HFFc6 (cell line): ENCODE measurements at places on chromosomes 16 and 17.
A peak's percentile ranks its signal among the peaks of the same experiment; 100 is the strongest.

DNA sequence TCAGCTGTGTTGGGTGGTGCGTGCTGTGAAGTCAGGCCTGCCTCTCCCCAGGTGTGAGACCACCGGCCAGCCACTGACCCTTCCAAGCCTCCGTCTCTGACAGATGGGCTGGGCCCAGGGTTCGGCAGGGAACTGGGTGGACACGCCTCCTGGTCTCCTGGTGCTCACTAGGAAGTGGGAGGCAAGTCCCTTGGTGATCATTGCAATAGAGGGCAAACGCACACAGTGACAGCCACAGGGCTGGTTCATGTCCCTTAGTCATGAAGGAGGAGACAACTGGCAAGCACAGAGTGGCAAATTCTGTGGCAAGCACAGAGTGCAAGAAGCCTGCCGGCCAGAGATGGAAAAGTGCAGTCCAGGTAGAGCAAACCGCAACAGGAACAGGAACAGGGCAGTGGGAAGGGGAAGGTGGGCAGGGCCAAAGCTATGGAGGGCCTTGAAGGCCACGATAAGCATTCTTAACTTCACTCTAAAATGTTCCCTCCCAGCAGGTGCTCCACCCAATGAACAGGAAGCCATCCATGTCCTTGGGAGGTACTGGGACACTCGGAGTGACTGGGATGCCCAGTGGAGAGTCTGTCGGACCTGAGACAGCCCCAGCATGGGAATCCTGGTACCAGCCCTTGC, 21.9 kb downstream of the USP7 start:
- no peak for DNase-seq
- H3K36me3 ChIP-seq: no peaks in the 10 kb centered on the region
- peaks cover 42% of the 10 kb centered on the region for H3K4me1 ChIP-seq
- no peak overlapping the region for H3K27ac ChIP-seq

GRCh38 chr16:71781741-71782140, 26.9 kb downstream of the AP1G1 start:
- no peaks in the 10 kb centered on the region for H3K27me3 ChIP-seq
- H3K4me3 ChIP-seq: no peak overlapping the region
- peaks cover 6% of the 10 kb centered on the region for H3K36me3 ChIP-seq

DNA sequence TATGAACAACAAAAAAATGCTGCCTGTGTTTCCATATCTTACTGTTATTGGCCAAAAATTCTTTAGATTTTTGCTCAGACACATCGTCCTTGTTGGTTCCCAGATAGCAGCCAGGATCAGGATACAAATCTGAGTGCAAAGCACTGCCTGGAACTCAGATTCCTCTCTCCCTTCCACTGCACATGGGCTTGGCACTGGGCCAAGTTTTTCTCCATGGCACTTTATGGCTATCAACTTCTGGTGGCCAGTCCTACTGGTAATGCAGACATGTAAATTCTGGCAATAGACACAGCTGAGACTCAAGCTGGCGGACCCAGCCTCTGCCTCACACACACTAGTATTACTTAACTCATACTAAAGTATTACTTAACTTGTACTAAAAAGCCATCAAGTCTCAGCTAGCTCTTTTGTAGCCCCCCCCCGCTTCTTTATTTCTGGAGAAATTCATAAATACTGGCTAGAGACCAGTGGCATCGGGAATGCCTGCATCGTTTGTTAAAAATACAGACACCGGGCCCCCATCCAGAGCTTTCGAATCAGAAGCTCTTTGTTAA, 181.2 kb upstream of the COX10 start:
- H3K4me1 ChIP-seq: peaks cover 20% of the 10 kb centered on the region
- DNase-seq: no peak

DNA sequence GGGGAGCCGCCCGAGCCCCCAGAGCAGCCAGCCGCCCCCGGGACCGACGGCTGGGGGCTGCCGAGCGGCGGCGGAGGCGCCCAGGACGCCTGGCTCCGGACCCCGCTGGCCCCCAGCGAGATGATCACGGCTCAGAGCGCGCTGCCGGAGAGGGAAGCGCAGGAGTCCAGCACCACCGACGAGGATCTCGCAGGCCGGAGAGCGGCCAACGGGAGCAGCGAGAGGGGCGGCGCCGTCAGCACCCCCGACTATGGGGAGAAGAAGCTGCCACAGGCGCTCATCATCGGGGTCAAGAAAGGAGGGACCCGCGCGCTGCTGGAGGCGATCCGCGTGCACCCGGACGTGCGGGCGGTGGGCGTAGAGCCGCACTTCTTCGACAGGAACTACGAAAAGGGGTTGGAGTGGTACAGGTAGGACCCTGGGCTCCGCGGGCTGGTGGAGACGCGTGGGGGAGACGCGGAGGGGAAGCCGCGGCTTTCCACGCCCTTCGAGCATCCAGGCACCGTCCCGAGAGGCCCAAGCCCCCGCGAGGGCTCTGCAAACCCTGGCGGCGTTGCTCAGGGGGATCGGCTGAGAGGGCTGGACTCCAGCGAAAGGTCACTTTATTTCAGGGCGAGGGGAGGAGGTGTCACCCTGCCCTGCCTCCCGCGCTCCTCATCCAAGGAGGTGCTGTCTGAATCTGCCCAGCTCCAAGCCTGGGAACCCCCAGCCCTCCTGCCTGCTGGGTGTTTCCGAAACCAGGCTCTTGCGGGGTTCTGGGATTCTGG, 1.2 kb downstream of the HS3ST4 start:
- no peak for DNase-seq
- H3K27ac ChIP-seq: no peak overlapping the region
- no peaks in the 10 kb centered on the region for H3K4me1 ChIP-seq
- no peaks in the 10 kb centered on the region for H3K36me3 ChIP-seq
- peaks cover 21% of the 10 kb centered on the region for H3K27me3 ChIP-seq

GRCh38 chr16:8330761-8331160, 259.6 kb downstream of the TMEM114 start:
- H3K36me3 ChIP-seq: no peaks in the 10 kb centered on the region
- H3K4me3 ChIP-seq: no peak overlapping the region
- no peaks in the 10 kb centered on the region for H3K27me3 ChIP-seq
- H3K27ac ChIP-seq: no peak overlapping the region
- DNase-seq: no peak
- H3K4me1 ChIP-seq: no peaks in the 10 kb centered on the region

- 0 out of 2 replicates have a peak, but pooled peaks cover 4% of the 10 kb centered on the region for H3K36me3 ChIP-seq
- H3K4me3 ChIP-seq: no peak overlapping the region
- no peaks in the 10 kb centered on the region for H3K4me1 ChIP-seq
- peaks cover 3% of the 10 kb centered on the region; the same call in 1 of the 2 replicates for H3K27me3 ChIP-seq
- DNase-seq: no peak
- no peak overlapping the region for H3K27ac ChIP-seq
Measured at GRCh38 chr16:77435272-77435820, 512 bp upstream of the ADAMTS18 start.

DNA sequence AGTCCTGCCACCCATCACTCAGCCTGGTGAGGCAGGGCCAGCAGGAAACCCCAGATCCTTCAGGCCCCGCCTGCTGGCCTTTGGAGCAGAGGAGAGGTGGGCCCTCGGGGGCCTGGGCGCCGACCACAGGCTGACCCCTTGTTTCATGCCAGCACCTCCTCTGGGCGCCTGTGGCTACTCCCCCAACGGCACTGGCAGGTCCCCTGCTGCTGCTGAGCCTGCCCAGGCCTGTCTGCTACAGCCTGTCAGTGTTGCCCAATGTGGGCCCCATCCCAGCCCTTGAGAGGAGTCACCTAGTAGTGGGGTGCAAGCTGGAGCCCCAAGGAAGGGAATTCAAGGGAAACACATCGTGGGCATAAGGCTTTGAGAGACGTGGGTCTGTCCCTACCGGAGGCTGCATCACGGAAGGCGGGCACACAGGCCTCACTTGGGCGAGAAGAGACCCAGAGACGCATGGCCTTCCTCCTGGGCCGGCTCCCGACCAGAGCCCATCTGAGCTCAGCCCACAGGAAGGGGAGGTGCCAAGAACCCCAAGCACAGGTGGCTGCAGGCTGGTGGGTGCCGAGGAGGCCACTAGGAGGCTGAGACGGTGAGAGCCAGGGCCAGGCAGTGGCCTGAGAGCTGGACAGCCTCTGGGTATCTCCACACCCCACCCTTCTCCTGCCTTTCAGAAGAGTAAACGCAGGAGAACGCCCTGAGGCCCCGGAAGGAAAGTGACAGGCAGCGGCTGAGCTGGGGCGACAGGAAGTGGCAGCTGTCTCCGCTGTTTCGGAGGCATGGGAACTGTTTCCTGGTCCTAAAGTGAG, 8.0 kb upstream of the FASN start:
- H3K4me3 ChIP-seq: peak overlapping the region; percentile 11; the same call in 1 of the 2 replicates
- H3K27ac ChIP-seq: peak overlapping the region; percentile 61; the same call in 1 of the 2 replicates
- DNase-seq: peak; percentile 55

DNA sequence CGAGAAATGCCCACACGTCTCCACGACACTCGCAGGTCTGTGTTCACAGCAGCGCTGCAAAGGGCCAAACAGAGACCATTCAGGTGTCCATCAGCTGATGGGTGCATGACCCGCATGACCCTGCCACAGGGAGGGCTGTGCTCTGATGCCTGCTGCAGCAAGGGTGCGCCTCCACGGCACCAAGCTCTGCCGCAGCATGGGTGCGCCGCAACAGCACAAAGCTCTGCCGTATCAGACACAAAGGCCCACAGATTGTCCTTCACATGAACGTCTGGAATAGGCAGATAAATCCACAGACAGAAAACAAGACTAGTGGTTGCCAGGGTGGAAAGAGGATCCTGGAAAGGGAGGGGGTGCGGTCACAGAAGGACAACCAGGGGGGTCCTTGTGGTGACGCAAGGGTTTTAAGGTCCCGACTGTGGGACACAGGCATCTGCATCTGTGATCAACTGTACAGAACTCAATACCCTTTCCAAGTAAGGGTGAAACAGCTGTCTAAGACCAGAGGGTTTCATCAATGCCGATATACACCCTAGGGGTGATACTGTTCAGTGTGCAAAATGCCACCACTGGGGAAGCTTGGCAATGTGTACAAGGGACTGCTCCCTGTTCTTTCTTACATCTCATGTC, 121.0 kb downstream of the ANKRD11 start:
- peaks cover 13% of the 10 kb centered on the region for H3K36me3 ChIP-seq
- no peak for DNase-seq
- peaks cover 20% of the 10 kb centered on the region for H3K27me3 ChIP-seq
- peak overlapping the region; percentile 91 for H3K27ac ChIP-seq
- H3K4me3 ChIP-seq: peak overlapping the region; percentile 61

- no peak overlapping the region for H3K27ac ChIP-seq
- H3K36me3 ChIP-seq: no peaks in the 10 kb centered on the region
- H3K27me3 ChIP-seq: peaks cover 1% of the 10 kb centered on the region; the same call in 1 of the 2 replicates
- DNase-seq: no peak
Measured at GRCh38 chr17:60538726-60539125, 12.7 kb upstream of the APPBP2 start.

- DNase-seq: no peak
- H3K27ac ChIP-seq: no peak overlapping the region
- H3K27me3 ChIP-seq: peaks cover 3% of the 10 kb centered on the region
- no peaks in the 10 kb centered on the region for H3K36me3 ChIP-seq
Measured at GRCh38 chr16:85252461-85252860, 140.2 kb upstream of the CIBAR2 start.

GRCh38 chr16:80948886-80949493, 57.7 kb downstream of the CMC2 start:
- peaks cover 17% of the 10 kb centered on the region for H3K4me1 ChIP-seq
- H3K27me3 ChIP-seq: peaks cover 6% of the 10 kb centered on the region
- no peak overlapping the region for H3K27ac ChIP-seq
- peaks cover 7% of the 10 kb centered on the region; the same call in 1 of the 2 replicates for H3K36me3 ChIP-seq
- H3K4me3 ChIP-seq: no peak overlapping the region

DNA sequence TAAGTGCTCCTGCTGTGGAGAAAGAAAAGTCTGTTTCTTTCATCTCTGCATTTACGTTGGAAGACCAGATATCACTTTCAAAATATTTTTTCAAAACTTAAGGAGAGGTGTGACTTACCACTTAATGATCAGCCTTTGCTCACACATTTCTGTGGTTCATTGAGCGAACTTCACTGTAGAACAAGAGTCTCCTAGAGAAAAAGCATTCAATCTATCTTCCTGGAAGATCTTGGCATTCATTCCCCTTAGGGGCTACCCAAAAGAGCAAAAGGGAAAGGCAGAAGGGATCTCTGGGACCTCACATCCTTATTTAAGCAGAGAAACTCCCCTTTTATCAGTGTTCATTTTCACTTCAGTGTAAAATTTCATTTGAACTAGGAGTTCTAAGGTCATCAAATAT, 61.2 kb downstream of the HS3ST3A1 start:
- H3K27me3 ChIP-seq: peaks cover under 1% of the 10 kb centered on the region; the same call in 1 of the 2 replicates
- H3K36me3 ChIP-seq: peaks cover 63% of the 10 kb centered on the region
- H3K4me3 ChIP-seq: peak overlapping the region; percentile 64
- DNase-seq: no peak

- DNase-seq: no peak
- H3K27me3 ChIP-seq: peaks cover 25% of the 10 kb centered on the region
- no peaks in the 10 kb centered on the region for H3K4me1 ChIP-seq
- H3K36me3 ChIP-seq: no peaks in the 10 kb centered on the region
Measured at GRCh38 chr17:15891318-15891717, 53.6 kb upstream of the ADORA2B start.

GRCh38 chr16:57390636-57391295, 13.8 kb upstream of the CCL17 start:
- H3K36me3 ChIP-seq: no peaks in the 10 kb centered on the region
- no peak overlapping the region for H3K4me3 ChIP-seq
- H3K4me1 ChIP-seq: no peaks in the 10 kb centered on the region

- H3K27ac ChIP-seq: no peak overlapping the region
- no peaks in the 10 kb centered on the region for H3K27me3 ChIP-seq
- H3K4me3 ChIP-seq: no peak overlapping the region
- no peak for DNase-seq
- H3K36me3 ChIP-seq: peaks cover 28% of the 10 kb centered on the region
- H3K4me1 ChIP-seq: peaks cover 14% of the 10 kb centered on the region; the same call in 1 of the 2 replicates
Measured at GRCh38 chr17:60248618-60249289, 99.0 kb downstream of the CA4 start.

DNA sequence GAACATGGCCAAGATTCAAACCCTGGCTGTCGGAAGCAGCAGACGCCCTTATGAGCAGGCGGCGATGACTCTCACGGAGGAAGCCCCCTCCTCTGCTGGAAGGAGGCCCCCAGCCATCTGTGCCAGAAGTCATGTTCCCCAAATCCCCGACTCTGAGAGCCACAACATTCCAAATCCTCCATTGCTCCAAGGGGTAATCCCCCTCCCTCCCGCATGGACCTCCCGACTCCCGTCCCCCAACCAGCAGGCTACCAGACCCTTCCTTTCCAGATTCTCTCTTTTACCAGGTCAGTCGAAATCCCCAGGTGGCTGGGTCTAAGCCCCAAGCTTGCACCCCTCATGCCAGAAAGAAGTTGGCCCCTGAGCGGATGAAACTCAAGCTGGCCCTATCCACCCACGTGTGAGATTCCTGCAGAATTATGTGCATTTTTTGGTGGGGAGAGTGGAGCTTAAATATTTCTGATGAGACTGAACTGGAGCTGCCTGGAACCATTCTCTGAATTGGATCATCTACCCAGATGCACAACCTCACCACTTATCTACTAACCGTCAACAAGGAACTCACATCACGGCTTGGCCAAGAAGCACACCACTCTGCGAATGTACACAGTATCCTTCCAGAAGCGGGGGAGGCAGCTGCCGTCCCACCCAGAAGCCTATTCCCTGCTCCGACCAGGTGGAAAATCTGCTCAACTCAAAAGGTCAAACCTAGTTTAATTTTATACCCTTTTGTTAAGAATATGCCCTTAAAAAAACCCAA, 283.5 kb downstream of the C16orf95 start:
- H3K4me3 ChIP-seq: no peak overlapping the region
- H3K27me3 ChIP-seq: peaks cover 62% of the 10 kb centered on the region
- H3K36me3 ChIP-seq: no peaks in the 10 kb centered on the region
- no peak for DNase-seq
- H3K4me1 ChIP-seq: no peaks in the 10 kb centered on the region

GRCh38 chr17:73091770-73092522, 542 bp downstream of the SLC39A11 start:
- peaks cover 8% of the 10 kb centered on the region for H3K36me3 ChIP-seq
- peak overlapping the region; percentile 98 for H3K4me3 ChIP-seq
- peak overlapping the region; percentile 88 for H3K27ac ChIP-seq
- peaks cover 5% of the 10 kb centered on the region for H3K27me3 ChIP-seq
